ENCODE measurements at places on chromosomes 13 and 19.

DNA sequence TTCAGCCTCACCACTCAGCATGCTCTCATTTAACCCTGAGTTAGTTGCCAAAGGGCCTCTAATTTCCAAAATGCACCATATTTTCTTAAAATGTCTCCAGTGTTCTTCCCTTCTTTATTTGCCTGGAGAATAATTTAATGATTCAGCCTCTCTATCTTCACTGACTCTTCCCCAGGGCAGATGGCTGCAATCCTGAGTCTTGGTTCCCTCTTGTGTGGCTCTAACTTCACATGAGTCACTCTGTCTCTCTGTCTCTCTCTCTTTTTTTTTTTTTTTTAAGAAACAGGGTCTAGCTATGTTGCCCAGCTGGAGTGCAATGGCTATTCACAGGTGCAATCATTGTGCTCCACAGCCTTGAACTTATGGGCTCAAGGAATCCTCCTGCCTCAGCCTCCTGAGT, 251.4 kb downstream of the VWA8 start:
- no peak for DNase-seq

DNA sequence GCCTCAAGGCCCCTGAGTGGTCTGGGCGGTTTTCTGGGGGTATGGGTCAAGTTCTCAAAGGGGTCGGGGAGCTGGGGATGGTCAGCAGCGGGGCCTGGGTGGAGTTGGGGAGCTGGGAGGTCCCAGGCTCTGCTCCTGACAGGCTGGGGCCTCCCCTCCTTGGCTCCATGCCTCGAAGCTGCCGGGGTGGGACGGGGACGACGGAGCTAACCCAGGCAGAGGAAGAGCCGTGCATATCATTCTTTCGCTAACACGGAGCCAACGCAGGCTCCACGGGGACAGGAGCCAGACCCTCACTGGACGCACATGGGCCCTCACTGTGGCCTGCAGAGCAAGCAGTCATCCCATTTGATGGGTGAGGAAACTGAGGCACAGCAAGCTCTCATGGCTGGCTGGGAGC, 25.8 kb upstream of the CACTIN start:
- DNase-seq = no peak

DNA sequence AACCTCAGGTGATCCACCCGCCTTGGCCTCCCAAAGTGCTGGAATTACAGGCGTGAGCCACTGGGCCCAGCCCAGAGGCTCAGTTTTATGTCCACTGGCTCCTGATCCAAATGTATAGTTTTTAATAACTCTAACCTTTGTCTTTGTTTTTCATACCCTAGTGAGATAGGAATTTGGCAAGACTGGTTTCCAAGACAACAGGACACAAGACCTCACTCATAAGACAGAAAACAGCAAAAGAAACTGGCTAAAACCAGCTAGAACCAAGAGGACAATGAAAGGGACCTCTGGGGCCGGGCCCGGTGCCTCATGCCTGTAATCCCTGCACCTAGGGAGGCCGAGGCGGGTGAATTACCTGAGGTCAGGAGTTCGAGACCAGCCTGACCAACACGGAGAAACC, 27.6 kb downstream of the CPT1C start:
- no peak for DNase-seq

DNA sequence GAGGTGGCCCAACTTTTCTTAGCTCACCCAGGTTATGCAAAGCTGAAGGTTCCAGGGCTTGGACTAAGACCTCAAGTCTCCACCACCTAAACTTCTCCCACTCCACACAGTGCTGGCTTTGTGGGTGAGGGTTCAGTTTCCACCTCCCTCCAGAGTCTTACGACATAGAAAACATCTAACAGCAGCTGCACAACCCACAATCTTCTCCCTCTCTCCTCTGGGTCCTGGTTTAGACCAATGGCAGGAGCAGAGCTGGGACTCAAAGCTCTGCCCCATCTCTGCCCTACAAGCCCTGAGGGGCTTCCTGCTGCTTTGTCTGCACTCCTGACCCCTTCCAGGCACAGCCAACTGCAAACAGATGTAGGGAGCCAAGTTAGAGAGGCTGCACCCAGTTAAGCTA, 16.0 kb downstream of the IRGC start:
- no peak for DNase-seq

GRCh38 chr13:37944081-37944868, 74.7 kb upstream of the TRPC4 start:
- no peak for DNase-seq

DNA sequence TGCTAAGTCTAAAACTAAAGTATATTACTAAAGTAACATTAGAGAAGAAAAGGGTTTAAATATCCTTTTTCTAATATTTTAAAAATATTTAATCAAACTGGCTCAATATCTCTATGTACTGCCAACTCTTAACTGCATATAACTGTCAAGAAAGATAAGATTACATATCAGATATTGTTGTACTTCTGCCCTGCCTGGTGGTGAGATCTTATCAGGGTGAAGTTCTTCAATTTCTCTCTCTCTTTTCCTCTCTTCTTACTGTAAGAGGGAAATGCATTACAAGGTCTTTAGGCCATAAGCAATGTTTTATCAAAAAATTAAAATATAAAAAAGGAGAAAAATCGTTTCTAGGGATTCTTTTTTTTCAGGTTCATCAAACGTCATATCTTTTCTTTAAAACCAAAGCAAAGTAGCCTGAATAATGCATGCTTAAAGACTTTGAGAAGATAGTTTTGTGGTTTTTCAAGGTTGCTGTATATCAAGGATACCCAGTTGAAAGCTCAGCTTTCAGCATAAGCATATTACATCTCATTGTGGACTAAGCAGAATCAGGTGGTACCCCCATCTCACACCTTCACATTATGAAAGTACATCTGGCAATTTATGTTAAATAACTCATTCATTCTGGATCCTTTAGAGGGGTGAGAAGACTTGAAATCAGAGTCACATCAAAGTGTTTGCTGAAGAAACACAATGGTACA, 1625.7 kb upstream of the SLC10A2 start:
- no peak for DNase-seq

DNA sequence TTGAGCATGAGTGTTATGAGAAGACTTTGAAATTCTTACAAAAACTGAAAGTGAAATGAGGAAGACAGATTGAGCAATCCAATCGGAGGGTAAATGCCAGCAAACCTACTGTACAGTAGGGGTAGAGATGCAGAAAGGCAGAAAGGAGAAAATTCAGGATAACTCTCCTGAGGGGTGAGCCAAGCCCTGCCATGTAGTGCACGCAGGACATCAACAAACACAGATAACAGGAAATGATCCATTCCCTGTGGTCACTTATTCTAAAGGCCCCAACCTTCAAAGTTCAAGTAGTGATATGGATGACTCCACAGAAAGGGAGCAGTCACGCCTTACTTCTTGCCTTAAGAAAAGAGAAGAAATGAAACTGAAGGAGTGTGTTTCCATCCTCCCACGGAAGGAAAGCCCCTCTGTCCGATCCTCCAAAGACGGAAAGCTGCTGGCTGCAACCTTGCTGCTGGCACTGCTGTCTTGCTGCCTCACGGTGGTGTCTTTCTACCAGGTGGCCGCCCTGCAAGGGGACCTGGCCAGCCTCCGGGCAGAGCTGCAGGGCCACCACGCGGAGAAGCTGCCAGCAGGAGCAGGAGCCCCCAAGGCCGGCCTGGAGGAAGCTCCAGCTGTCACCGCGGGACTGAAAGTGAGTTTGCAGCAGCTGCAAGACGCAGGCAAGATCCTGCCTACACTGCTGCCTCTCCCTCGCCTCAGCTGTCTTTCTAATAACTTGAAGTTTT, at the start of gene TNFSF13B:
Gene TNFSF13B (plus strand): TSS at position 118 of the 728 bp plus-strand sequence. CDS start 178 bp downstream, at position 296.
- peak; percentile 24 for DNase-seq

All from central memory CD4-positive, alpha-beta T cell (primary cell).